ENCODE measurements at places on chromosomes 5 and 9.

DNA sequence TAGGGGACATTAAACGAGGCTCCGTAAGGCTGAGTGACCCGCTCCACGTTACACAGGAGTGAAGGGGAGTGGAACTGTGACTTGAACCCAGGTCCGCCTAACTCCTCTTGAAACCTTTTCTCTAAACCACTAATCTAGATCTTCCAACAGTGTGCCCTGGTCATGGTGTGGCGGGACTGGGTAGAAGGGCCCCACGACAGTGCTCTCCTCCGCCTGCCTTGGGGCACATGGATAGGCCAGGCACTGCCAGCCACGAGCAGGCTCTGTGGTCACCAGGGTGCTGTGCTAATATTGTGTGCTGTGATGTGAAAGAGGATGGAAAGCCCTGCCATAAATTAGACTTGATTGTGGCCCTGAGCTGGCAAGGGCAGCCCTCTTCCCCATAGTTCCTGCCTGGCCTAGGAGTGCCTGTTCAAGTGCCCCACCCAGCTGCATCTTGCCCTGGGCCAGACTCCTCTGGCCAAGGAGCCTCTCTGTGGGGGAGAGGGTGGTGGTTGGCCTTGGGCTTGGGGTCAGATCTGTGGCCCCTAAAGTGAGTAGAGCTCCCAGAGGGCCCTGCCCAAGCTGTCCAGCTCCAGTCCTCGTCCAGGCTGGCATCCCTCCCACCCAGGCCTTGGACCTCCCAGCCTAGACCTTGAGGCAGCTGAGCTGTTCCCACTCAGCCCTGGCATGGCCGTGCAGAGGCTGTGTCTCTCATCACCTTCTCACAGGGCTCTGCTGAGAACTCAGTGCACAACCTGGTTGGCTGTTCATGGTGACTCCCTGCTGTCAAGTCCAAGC, 67.8 kb upstream of the TBC1D2 start:
- no peak for DNase-seq

- no peak for DNase-seq
These were observed 222.9 kb downstream of the AOPEP start for GRCh38 chr9:94949370-94949769.

DNA sequence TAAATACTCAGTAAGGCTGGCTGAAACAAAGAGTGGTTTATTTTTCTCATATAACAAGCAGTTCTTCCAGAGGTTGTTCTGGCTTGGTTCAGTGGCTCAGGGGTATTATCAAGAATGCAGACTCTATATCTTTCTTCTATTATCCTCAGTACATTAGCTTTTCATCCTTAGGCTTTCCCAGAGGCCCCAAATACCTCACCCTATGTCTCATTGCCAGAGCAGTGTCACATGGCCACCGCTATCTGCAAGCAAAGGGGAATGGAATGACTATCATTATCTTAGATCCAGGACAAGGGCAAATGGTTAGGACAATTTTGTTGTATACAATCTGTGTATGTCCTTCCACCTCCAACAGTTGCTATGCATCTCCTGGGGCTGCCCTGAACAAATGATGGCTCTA, 69.0 kb upstream of the SNX2 start:
- DNase-seq: no peak

DNA sequence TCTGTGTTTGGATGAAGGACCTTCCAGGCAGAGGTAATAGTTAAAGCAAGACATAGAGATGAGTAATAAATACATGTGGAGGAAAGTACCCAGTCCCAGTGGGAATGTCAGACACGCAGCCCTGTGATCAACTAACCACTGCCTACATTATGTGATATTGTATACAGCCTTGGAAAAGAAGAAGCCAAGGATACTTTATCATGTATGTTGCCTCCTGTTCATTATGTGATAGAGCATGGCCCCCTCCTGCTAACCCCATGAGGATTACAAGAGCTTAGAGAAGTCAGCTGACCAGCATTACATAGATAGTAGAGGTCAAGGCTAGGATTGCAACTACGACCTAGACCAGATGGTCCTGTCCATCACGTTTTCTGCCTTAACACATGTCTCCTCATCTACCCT, 497.0 kb upstream of the TNC start:
- DNase-seq: no peak

DNA sequence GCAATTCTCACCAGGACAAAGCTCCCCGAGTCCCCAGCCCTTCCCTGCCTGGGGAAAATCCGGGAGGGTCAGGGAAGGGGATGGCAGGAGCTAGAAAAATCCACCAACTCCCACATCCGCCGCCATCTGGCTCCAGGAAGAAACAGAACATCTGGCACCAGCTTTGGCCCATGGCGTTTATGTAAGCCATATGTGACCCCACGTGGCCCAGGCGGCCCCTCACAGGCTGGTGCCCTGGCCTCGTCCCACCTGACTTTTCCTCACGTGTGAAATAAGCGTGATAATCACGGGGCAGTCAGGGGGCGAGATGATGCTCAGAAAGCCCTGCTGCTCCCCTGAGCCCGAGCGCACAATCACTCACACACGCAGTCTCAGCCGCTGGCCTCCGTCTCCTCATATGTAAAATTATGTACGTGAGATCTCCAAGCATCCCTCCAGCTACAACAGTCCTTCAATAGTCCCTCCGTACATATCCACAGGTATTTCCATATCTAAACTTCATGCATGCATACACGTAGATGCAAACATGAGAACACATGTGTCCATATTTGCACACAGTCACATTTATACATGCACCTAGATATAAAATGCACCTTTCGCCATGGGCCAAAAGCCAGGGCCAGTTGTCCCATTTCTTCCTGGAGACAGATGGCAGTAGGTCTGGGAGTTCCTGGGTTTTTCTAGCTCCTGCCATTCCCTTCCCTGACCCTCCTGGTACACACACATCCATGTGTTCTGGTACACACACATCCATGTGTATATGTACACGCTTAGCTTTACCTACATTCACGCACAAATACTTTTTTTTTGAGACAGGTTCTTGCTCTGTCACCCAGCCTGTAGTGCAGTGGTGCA, 28.9 kb downstream of the PLPP7 start:
- DNase-seq: no peak

GRCh38 chr9:109017061-109017460, 3.8 kb upstream of the CTNNAL1 start:
- DNase-seq: no peak

GRCh38 chr5:5739490-5739945, 317.0 kb downstream of the ICE1 start:
- DNase-seq: no peak

GRCh38 chr9:76620996-76621395, 143.2 kb upstream of the PCA3 start:
- no peak for DNase-seq

DNA sequence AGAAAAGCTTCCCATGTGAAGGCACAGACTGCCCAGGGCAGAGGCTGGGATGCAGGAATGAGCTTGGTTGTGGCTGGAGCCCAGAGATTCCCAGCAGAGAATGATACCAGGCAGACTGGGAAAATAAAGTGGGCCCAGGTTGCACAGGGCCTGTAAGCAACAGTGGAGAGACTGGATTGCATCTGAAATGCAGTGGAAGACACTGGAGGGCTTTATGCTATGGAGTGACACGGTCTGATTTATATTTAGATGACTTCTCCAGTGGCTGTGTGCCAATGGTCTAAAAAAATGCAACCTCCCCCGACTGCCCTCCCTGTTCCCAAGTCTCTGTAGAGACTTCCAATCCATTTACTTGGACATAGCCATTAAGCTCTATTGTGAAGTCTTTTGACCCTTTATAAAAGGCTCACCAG, 951.1 kb upstream of the DMAC1 start:
- DNase-seq: no peak

DNA sequence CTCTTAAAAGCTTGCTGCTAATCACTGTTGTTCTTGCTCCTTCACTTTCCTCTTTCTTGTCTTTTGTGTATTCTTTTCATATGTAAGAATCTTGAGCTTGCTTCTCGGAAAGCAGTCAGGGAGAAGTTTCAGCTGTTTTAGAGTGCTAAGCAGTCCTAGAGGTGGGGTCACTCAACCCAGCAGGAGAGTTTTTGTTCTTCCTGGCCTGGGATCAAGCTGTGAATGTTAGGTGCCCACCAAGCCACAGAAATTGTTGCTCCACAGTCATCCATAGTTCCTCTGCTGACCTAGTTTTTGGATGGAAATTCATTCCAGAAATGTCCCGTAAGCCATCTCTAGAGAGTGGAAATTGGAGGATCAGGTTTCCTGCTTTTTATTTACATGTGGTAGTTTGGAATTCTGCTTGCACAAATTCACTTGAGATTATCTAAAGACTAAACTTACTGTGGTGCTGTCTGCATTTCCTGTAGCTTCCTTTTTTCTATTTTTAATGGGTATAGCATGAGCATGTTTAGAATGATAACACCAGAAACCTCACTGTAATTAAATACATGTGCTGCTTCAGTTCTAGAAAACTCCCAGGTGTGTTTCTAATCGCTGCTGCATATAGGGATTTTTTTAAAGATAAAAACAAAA, 108.7 kb downstream of the MAST4 start:
- DNase-seq: no peak

GRCh38 chr5:154766558-154767281, 11.5 kb downstream of the LARP1 start:
- DNase-seq: no peak

DNA sequence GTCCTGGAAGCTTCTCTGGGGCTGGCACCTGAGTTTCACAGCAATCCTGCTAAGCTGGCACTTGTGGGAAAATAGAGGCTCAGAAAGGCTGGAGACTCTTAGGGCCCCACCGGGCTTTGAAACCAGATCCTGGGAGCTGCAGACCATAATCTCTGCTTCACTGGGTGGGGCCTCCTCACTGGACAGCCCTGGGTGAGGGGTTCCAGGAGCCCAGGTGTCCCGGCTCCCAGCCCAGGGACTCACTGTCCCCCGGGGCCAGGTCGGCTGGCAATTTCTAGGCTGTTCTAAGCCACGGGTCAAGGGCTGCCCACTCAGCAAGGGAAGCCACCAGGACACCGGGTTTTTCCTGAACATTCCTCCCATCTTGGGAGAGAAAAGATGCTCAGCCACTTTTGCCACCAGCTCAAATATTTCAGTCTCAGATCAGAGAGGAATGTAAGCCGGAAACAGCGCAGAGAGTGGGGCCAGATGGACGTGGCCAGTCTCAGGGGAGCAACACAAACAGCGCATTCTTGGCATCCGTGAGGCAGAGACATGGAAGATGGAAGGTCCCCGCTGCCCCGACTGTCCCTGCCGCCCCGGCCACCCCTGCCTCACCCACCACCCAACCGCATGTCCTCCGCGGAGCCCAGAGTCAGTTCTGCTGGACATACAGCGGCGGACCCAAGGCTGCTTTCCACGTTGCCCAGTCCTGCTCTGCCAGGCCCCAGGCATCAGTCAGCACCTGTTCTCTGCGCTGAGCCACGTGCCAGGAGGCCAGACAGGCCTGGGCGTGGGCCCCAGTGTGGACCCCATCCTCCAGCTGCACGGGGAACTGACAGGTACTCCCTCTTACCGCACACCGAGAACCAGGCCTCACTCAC, 72.6 kb downstream of the VAV2 start:
- DNase-seq: no peak

GRCh38 chr5:154756009-154756867, 1.1 kb downstream of the LARP1 start:
- DNase-seq: peak; percentile 72

DNA sequence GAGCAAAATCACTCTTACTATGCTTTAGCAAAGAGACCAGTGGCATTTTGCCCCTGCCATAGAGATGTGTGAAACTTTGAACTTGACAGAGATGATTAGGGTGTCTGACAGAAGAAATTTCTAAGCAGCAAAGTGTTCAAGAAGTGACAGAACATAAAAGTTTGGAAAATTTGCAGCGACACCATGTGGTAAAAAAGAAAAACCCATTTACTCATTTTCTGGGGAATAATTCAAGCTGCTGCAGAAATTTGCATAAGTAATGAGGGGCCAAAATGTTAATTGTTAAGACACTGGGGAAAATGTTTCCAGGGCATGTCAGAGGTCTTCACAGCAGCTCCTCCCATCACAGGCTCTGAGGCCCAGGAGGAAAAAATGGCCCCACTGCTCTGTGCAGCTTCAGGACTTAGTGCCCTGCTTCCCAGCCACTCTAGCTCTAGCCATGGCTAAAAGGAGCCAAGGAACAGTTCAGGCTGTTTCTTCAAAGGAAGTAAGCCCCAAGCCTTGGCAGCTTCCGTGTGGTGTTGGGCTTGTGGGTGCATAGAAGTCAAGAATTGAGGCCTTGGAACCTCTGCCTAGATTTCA, 6.1 kb upstream of the AP3B1 start:
- no peak for DNase-seq

- DNase-seq: no peak
These were observed 63.2 kb downstream of the SLC44A1 start for GRCh38 chr9:105307591-105308130.

GRCh38 chr5:71860048-71860447, 141.0 kb downstream of the CARTPT start:
- DNase-seq: no peak

DNA sequence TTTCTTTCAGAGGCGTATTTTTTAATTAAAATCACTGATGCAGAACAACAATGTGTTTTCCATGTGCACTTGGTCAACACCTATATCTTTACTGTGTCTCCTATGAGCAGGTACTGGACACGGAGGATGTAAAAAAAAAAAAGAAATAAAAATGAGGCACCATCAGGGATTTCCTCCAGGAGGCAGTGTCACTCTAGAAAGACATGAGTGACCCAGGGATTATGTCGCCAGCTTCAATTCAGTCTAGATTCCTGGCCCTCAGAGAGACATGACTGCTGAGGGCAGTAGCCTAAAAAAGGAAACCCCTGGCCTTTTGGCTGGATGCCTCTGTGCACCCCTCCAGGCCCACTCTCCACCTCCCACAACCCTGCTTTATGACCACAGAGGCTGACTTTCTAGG, 18.3 kb upstream of the IL33 start:
- DNase-seq: no peak

- DNase-seq: no peak
These were observed 197.7 kb downstream of the MCTP1 start for GRCh38 chr5:95086927-95087815.

DNA sequence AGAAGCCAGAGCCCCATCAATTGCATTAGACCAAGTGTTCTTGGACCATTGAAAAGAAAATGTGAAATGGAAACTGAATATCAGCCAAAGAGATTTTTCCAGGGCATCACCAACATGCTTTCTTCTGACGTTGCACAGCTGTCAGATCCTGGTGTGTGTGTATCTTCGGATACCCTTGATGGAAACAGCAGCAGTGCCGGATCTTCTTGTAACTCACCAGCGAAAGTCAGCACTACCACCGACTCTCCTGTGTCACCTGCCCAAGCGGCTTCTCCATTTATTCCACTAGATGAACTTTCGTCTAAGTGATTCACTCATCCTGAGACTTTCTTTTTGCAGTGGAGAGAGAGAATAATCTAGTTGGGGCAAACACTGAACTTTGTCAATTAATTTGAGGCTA, 75.7 kb downstream of the PIP5K1B start:
- no peak for DNase-seq

GRCh38 chr5:114782177-114782576, 387.5 kb downstream of the TRIM36 start:
- no peak for DNase-seq

GRCh38 chr9:113520109-113520642, 56.6 kb downstream of the RGS3 start:
- peak; percentile 61 for DNase-seq

- peak; percentile 49 for DNase-seq
These were observed 28.1 kb downstream of the NEK6 start for GRCh38 chr9:124285903-124286291.

Data from Calu3 (cell line).